Nucleus accumbens (tissue), 56 donors: ENCODE measurements at places on chromosomes 6 and 20.

DNA sequence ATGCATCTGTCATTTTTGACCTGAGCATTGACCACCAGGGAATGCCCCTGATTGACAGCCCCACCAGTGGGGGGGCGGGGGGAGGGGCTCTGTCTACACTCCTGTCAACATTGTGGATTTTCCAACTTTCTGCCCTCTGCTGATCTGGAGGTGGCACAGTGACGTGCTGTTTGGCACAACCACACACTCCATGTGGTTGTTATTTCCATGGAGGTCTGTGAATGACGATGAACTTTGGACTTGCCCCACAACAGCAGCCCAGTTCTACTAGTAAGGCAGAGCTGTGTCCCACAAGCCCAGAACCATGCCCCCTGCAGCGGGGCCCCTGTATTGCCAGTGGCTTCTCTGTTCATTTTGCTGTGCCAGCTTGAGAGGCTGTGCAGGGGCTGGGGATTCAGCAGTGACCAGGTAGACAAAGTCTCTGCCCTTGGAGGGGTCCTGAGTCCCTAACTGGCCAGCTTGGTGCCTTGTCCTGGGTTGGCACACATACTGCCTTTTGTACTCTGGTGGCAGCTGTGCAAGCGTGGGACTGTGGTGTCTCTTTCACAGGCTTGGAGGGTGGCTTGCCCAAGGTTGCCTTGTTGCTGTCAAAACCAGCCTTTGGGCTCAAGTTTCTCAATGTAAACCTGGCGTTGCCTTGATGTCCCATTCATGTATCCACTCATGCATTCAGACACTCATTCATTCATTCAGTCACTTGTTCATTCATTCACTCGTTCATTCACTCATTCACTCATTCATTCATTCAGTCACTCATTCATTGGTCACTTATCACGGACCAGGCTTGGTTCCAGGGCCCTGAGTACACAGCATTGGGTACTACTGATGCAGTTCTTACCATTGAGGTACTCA lies 108.5 kb downstream of the SYCP2 start:
- DNase-seq = no peak

- DNase-seq = peak; percentile 14
These were observed 178.8 kb upstream of the SNX9 start for GRCh38 chr6:157644043-157644810.

DNA sequence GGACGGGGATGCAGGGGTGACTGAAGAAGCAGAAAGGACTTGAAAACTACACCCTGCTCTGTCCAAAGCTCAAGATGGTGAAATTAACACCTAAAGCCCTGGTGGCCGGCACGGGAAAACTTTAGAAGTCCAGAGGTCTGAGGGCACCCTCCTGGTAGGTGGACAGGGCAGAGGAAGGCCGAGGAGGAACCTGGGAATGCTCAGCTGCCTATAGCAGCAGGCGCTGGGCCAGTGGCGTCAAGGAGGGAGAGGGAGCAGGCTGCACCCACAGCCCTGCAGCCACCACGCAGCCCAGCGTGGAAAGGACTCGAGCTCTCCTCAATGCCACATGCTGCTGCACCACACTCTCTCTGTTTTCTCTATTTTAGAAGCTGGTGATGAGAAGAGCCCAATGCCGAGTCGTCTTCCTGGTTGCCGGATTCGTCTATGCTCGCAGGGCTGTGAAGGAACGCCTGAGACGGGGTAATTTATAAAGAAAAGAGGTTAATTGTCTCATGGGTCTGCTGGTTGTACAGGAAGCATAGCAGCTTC lies 248.3 kb upstream of the AFDN start:
- DNase-seq = no peak

GRCh38 chr6:73747289-73747688 lies 51.3 kb downstream of the CD109 start:
- no peak for DNase-seq

- no peak for DNase-seq
These were observed 133.8 kb upstream of the SPTLC3 start for GRCh38 chr20:12874933-12875332.

DNA sequence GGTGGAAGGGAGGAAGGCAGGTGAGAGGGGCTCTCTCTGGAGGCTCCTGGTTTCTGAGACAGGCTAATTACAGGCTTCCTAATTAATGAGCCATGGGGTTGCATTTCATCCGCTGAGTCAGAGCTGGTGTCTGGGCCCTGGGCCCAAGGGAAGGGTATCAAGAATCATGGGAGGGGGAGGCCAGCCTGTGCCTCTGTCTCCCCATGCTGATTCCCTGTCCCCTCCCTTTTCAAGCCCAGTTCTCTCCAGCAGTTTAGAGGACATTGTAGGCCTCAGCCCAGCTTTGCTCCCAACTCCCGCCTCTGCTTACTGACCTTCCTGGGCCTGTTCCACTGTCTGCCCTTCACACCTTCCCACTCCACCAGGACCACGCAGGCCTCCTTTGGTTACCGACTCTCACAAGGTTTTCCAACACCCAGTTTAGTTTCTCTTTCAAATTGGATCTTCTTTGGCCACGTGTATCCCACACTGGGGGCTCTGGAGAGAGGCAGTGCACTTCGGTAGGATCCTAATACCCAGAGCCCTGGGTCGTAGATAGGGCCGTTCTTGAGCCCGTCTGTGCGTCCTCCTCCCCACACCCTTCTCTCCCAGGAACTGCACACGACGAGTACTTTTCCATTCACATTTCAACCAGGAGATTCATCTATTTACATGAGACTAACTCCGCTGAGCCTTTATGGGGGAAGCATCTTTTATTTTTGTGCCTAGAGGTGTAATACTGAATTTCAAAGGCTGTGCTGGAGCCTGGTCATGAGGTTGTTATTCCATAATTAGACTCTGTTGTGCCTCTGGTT lies 18.2 kb upstream of the AVP start:
- no peak for DNase-seq

GRCh38 chr6:108581237-108581931 lies 20.7 kb downstream of the FOXO3 start:
- no peak for DNase-seq

- no peak for DNase-seq
These were observed 95.6 kb downstream of the SYCP2 start for GRCh38 chr20:59837623-59838394.

GRCh38 chr6:131886517-131886916 lies 64.7 kb downstream of the CCN2 start:
- no peak for DNase-seq

DNA sequence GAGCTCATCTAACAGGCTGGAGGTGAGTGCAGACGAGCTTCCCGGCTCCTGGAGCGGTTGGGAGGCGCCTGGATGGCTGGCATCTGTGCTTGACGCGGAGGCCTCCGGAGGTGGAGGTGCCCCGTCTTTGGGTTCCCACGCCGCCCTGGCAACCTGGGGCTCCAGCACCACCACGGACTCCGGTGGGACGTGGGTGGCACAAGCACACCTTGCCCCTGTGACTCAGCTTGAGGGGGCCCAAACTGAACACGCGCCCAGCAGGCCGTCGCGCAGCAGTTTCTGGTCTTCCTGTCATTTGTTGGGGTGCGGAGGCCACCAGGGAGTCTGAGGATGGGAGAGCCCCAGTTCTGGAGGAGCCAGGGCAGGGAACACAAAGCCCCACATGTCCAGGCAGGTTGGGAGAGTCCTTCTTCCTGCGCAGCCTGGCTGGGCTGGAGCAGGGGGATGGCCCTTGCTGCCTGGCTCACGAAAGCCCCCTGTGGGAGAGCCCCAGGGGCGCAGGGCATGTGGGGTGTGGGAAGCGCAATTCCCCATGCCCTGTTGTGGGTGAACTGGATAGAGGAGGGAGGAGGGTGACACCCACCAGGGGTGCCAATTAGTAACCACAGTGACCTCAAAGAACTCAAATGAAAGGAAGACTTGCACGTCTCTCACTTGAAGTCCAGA lies 1378.6 kb upstream of the DEFB115 start:
- no peak for DNase-seq

DNA sequence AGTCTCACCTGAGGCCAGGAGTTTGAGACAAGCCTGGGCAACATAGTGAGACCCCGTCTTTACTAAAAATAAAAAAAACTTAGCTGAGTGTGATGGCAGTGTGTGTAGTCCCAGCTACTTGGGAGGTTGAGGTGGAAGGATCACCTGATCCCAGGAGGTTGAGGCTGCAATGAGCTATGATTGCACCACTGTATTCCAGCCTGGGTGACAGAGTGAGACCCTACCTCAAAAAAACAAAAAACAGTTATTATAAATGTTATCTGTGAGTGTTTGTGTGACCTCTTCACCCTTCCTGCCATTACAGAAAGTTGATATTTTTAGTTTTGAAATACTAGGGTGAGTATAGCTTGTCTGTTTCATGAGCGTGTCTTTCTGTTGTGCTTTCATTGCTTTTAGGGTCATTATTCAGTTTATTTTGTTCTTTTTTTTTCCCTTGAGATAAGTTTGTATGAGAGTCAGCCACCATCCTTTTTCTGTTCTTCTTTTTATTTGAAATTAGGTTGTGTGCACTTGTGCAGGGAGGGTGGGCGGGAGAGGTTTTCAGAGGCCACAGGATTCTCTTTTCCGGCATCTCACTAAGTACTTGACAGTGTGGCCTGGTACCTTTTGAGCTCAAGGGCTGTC lies 26.2 kb downstream of the CDYL start:
- DNase-seq = no peak

DNA sequence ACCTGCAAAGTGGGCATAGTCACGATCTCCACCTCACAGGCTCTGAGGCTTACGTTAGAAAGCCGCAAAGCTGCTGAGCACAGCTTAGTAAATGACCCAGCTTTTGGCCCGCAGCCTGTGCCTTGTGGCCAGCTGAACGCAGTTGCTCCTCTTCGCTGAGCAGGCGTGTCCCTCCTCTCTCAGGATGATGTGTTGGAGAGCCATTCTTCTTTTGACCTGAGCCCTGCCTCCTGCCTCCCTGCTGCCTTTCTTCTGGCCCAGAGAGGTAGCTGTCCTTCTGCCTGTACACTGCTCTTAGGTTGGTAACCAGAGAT lies 47.6 kb upstream of the MYL9 start:
- peak; percentile 18 for DNase-seq

DNA sequence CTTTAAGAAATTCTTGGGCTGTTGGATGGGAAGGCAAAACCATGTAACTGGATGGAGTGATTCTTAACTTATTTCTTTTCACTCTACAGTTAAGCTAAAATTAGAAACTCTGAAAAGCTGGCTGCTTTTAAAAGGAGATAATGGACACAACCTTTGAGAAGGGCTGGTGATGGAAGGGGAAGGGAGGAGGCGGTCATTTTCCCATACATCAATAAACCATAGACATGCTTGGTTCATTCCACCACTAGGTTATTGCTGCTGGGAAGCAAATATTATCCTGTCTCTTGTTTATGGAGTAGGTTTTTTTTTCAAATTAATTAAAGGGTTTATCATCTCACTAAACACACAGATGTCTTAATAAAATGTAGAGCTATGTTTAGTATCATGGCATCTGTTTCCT lies 76.2 kb downstream of the PLCB1 start:
- DNase-seq = no peak

GRCh38 chr6:47457370-47457769 lies 20.2 kb upstream of the CD2AP start:
- DNase-seq = no peak

DNA sequence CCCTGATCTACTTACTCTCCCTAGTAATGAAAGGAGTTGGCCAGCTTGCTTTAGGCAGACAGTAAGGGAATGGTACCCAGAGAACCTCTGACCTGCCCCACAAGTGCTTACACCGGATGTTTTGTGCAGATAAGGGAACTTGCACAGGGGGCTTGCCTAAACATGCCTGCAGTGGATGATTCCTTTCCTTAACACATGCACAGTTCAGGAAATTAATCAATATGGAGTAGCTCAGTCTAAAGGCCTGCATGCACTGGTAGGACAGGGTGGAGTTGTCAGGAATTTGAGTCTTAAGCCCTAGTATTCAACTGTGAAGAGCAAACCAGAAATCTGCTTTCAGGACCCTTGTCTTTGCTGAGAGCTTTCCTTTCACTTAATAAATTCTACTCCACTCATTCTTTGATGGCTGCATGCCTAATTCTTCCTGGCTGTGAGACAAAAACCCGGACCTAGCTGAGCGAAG lies 3.9 kb upstream of the TRIM38 start:
- DNase-seq = no peak

- DNase-seq = no peak
These were observed 42.6 kb downstream of the RBM38 start for GRCh38 chr20:57433657-57434389.

DNA sequence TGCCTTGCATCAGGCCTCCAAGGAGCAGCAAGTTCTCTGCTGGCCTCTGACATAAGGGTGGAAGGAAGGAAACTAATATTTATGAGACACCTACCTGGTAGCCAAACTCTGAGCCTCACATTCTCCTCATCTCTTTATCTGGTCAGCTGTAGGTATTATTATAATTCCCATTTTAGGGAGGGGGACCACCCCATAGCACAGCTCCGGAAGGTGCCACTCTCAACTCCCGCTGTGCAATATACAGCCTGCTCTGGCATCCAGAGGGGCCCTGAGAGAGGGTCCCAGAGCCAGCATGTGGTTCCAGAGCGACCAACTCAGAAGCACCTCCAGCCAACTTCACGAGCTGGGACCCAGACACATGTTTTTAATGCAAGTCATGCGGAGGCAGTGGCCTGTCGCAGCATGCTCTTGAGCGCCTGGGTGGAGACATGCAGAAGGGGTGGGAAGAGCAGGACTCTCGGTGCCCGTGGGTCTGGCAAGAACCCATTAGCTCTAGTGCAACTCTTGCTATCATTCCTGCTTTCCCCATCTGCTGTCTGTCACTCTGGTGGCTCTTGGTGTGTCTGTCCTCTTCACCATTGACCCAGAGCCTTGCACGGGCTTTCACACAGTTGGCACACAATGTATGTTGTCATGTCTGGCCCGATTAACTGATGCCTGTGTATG lies 15.0 kb upstream of the MYMX start:
- DNase-seq = no peak

GRCh38 chr20:57474205-57474604 lies 50.7 kb downstream of the CTCFL start:
- no peak for DNase-seq

DNA sequence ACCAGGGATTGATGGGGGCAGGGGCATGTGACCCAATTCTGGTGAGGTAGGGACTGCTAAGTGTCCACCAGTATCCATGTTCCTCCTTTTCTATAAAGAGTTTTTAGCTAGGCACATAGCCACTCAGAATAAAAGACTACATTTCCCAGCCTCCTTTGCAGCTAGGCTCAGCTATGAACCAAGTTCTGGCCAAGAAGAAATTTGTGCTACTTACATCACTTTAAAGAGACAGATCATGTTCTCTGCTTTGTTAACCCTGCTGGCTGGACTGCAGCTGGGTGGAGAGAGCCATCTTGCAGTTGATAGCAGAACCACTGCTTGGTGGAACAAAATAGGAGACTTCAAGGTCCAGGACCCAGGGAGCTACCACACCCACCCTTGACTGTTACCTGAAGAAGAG lies 5.3 kb upstream of the CCM2L start:
- no peak for DNase-seq

GRCh38 chr6:15389084-15389764 lies 143.4 kb downstream of the JARID2 start:
- no peak for DNase-seq
